ENCODE measurements at places on chromosomes 7 and 10.

GRCh38 chr7:39838326-39838725 is 111.7 kb upstream of the CDK13 start:
- no peak for DNase-seq

DNA sequence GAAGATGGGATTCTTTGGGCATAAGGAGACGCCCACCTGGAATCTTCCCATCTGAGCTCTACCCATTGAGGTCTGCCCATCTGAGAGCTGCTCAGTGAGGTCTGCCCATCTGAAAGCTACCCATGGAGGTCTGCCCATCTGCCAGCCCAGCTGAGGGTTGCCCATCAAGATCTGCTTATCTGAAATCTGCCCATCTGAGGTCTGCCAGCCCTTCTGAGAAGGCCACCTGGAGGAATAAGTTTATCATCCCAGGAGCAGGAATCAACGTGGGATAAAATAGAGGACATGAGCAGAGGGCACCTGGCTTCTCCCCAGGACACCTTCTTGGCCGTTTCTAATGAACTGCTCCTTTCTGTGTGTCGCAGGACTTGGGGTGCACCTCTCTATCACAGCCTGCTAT is 35.3 kb upstream of the PDZD8 start:
- DNase-seq, result no peak

DNA sequence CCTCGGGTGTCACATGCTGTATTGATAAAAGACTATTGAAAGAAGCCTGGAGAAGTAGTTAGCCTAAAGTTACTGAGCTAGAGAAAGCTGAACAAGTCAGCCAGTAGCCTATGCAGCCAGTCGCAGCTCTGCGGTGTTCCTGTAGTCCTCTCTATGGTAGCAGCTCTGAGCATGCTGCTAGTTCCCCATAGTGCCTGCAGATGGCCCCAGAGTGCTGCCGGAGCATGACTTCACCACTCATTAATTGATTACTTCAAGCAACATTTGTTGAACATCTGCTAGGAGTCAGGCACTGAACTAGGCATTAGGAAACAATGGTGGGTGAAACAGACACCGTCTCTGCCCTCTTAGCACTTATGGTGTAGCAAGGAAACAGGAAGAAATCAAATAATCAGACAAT is 422.7 kb downstream of the SORCS3 start:
- no peak for DNase-seq

GRCh38 chr7:140212100-140212881 is 35.5 kb upstream of the KDM7A start:
- no peak for DNase-seq

DNA sequence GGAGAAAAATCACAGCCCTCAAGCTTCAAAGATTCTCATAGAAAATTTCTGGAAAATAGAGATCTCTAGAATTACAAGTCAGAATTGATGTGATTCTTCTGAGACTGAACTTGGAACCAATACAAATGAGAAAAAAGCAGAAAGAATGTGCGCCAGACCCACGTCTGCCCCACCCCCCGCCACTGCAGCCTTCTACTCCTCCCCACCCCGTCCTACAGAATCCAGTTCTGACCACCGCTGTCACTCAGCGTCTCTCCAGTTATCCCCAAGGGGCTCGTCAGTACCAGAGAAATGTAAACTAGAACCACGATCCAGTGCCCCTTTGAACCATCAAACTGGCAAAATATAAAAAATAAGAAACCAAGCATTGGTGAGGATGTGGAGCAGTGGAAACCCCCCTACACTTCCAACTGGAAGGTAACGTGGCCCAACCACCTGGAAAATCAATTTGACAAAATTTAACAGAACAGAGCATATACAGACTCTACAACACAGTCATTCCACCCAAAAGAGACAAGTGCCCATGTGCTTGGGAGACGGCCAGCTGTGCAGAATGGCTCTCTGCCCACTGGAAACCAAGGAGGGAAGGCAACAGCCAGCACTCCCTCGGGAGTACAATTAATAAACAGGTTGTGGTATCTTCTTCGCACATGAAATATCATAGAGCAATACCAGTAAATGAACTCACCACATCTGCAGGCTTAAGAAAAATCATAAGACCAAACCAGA is 397.9 kb downstream of the TNS3 start:
- DNase-seq, result no peak

DNA sequence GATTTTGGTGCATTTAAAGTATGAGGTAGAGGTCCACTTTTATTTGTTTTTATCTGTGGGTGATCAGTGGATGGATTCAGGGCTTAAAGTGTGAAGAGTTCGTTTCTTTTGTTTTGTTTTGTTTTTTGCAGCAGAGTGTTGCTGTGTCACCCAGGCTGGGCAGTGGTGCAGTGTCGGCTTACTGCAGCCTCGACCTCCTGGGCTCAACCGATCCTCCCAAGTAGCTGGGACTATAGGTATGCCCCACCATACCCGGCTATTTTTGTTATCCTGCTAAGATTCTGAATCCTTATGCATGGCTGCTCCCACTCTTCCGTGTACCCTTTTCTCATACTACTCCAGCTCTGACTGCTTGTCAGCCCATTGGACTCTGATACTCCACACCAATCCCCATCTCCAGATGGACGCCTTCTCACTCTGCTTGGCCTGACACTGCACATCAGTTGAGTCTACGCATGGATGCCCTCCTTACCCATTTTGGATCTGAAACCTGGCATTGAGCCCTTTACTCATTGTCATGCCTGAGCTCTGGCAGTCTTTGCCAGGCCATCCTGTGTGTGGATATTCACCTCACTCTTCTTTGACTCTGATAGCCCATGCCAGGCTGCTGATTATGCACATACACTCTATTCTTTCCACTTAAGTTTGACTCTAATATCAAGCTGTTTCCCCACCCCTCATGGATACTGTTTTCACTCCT is 119.5 kb downstream of the CCSER2 start:
- no peak for DNase-seq

- DNase-seq, result no peak
Measured at GRCh38 chr7:155793720-155794119, 18.5 kb downstream of the SHH start.

DNA sequence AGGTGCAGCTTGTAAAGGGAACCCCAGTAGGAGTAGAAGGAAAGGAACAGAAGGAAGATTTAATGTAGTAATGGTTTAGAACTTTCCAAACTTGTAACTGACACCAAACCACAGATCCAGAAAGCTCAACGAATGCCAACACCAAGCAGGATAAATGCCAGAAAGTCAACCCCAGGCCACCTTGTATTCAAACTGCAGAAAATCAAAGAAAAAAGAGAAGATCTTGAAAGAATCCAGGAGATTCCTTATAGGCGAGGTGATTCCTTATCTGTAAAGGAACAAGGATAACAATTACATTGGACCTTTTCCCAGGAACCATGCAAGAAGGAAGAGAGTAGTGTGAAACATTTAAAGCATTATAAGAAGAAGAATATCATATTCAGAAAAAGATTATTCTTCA is 93.6 kb downstream of the NKX6-2 start:
- DNase-seq, result no peak

DNA sequence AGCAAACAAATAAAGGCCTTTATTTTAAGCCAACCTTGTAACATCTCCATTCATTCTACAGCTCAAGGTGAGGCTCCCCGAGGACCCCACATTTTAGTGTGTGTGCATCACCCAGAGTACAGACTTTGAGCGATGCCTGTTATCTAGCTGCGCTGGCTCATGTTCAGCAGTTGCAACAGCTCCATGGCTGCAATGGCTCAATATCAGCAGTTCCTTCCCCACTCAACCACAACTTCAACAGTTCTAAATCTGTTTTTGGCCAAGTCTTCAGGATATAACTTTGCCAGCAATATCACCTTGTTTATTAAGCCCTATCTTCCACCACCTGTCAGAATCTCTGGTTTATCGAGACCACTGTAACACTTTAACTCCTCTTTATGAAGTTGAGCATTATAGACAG is 95.8 kb downstream of the WNT2 start:
- DNase-seq, result no peak

DNA sequence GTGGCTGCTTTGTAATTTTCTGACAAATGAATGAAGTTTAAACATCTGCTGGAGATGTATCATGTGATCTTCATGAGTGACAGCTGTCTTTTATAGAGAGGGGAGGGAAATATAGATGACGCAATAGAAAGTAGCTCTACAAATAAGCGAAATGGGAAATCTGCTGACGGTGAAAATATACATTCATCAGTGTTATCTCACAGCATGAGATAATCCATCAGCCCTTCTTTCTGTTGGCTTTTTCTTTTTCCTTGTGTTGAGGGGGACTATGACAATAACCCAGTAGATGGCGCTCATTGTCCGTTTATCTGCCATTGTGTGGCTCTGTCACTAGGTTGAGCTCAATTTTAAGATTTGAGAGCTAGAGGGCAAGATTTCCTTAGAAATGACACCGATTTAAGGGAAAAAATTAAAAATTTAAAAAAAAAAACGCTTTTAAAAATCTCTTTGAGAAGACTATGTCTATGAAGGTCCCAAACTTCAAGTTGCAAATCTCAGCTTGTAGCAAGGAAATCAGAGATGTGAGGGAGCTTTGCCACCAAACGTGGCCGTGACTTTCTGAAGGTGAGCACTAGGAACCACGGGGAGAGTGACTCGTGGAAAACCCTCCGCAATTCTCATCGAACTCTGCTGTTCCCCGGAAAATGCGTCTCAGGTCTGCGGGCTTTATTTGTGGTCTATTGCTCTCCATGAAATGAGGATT is 114.6 kb upstream of the SFMBT2 start:
- DNase-seq, result peak; percentile 58

DNA sequence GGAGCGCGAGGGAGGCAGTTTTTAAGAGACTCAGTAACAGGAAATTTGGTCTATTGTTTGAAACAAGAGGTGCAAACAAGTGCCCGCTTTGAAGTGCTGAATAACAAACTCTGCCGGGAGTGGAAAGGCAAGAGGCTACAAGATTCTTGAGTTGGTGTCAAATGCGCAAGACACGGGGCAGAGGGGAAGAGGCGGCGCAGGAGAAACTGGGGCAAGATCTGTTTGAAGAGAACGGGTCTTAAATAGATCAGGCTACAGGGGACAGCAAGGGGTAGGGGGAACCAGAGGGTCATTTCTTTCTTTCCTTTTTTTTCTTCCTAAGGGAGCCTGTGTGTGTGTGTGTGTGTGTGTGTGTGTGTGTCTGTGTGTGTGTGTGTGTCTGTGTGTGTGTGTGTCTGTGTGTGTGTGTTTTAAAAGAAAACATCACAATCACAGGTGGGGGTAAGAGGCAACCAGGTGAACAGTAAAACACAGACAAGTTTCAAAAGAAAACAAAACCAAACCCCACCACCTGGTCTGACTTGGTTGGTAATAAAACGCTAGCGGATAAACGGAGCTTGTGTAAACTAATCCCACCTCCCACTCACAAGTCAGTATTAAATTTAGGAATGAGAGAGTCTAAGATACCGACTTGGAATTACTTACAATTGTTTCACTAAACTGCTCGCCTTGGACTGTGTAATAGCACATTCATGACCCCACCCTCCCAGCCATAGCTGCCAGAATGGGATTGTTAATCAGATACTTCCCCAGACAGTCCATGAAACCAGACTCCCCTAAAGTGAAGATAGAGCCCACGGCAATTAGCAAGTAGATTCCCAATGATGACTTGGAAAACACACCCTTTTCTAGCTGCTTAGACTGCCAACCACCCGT is 13.1 kb upstream of the CUX1 start:
- no peak for DNase-seq

GRCh38 chr7:90720984-90721760 is 125.1 kb downstream of the CDK14 start:
- DNase-seq, result no peak

GRCh38 chr7:20653636-20654035 is 38.2 kb downstream of the ABCB5 start:
- no peak for DNase-seq

GRCh38 chr7:31646942-31647341 is 40.1 kb upstream of the PPP1R17 start:
- DNase-seq, result no peak

Measured in tibial artery (tissue), 4 donors.